Activated CD8-positive, alpha-beta memory T cell treated with anti-CD3 and anti-CD28 coated beads, Interleukin-2, amount 10 ng/mL, durations not matched to agents 7 days and 5 days (primary cell): ENCODE measurements at places on chromosomes 4 and X.

DNA sequence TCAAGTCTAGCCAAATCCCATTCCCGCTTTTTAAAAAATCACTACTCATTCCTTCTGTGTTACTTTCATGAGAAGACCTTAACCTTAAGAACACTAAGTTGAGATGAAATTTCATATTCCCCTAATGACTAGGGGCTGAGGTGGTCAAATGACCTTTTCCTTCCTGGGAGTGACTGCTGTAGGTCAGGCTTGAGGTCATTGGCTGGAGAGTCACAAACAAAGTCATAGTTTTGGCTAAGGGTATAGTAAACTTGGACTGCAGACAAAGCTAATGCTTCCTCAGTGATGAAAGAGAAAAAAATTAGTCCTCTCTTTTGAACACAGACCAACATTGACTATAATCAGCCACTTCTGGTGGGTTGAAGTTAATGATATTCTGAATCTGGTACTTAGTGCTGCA, 16.0 kb upstream of the FGF2 start:
- DNase-seq: no peak

DNA sequence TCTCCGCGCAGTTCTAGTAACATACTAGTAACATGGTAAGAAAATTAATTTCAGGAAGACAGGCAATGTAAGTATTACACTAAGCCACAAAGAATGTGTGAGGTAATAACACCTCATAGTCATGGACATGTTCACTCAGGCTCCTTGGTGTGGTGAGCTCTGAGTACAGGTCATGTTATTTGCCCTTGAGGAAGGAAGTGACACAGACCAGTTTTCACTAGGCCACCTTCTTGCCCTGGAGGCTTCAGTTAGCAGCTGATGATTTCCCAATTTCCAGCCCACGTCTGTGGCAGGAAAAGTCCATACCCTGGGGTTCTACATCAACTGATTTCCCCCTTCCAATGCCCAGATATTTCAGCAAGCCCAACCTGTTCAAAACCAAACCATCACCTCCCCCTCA, 6.7 kb downstream of the APOO start:
- DNase-seq: peak; percentile 48

DNA sequence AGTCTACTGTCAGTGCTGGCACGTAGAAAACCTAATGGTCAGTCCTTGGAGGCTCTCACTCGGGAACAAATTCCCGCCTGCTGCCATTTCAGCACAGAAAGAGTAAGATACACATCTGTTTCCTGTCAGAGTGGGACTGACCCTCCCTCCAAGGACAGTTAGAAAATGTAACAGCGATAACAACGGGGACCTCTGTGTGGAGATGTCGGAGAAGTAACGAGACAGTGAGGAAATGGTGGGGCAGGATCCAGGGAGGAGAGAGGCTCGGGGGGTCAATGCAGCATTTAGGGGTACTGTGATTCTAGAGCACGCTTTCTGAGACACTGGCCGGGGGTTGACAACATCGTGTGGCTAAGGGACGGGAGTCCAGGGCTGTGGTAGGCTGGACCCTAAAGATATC, 36.0 kb upstream of the SORCS2 start:
- DNase-seq: no peak

DNA sequence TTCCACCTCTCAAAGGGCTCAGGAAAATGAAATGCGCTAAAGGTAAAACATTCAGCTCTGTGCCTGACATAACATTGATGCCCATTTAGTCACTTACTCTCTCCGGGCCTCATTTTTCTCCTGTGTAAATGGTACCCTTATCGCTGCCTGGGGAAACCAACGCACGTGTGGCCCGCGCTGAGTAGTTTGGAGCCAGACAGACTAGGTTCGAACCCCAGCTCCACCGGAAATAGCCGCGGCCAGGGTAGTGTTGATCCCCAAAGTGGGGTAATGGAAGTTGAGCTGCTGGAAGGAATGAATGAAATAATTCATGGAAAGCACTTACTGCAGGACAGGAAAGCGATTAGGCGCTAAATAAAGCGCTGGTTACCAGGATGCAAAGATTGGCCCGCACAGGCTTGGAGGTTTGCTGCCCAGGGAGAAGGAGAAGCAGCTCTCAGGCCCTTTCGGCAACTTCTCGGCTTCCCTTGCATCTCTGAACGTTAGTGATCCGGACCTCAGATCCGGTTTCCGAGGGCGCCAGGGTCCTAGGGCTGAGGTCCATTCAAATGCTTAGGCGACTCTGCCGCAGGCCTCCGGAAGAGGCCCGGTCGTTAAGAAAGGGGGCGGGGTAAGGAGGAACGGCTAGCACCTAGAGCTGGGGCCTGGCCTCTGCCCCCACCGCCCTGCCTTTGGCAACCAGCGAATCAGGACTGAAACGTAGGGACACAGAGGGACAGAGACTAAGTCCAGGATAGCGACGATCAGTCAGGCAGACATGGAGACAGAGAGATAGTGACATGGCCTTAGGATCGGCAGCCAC, 13.3 kb downstream of the NKX3-2 start:
- no peak for DNase-seq

DNA sequence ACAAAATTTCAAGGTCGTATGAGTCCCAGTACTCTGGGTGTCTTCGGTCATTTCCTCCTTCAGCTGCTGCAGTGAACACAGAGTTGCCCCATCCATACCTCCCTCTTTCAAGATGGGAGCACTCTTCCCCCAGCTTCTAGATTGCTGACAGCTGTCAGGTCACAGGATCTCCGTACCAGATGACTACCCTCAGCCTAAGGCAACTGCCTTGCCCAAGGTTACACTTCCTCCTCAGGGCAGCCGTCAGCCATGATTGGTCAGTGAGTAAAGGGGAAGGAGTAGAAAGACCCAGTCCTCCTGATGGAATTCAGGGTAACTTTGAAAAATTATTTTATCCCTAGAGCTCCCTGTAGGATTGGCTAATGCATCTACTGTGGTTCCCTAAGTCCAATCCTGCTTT, 81.6 kb downstream of the NAF1 start:
- no peak for DNase-seq

GRCh38 chrX:110226931-110227330, 91.0 kb downstream of the AMMECR1 start:
- no peak for DNase-seq

GRCh38 chr4:84336964-84337705, 162.0 kb downstream of the NKX6-1 start:
- no peak for DNase-seq
